Left lung (tissue), 14 donors: ENCODE measurements at places on chromosomes 3 and 15. TPM values are rescaled to one million over a fixed set of nuclear protein-coding genes. Genes with fewer than 3 reads are reported as not detected.

DNA sequence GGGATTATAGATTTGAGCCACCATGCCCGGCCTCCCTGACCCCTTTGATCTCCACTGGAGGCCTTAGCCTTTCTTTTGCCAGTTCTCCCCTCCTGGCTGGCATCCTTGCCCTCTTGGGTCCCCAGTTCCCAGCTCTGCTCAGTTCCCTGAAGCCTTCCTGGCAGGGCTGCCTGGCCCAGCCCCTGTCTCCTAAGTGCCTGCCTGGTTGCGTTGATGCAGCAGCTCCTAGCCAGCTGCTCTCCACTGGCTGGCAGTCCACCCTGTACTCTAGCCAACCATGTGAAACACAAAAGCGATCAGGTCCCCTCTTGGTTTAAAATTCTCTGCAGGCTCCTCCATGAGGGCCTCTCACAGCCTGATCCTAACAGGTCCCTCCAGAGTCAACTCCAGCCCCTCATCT is 184.7 kb downstream of the RAB11A start:
- H3K4me3 ChIP-seq, result no peak overlapping the region
- no peak for DNase-seq
- H3K27ac ChIP-seq, result no peak overlapping the region
- no peaks in the 10 kb centered on the region for H3K36me3 ChIP-seq
- H3K4me1 ChIP-seq, result no peaks in the 10 kb centered on the region
- no peaks in the 10 kb centered on the region for H3K27me3 ChIP-seq

DNA sequence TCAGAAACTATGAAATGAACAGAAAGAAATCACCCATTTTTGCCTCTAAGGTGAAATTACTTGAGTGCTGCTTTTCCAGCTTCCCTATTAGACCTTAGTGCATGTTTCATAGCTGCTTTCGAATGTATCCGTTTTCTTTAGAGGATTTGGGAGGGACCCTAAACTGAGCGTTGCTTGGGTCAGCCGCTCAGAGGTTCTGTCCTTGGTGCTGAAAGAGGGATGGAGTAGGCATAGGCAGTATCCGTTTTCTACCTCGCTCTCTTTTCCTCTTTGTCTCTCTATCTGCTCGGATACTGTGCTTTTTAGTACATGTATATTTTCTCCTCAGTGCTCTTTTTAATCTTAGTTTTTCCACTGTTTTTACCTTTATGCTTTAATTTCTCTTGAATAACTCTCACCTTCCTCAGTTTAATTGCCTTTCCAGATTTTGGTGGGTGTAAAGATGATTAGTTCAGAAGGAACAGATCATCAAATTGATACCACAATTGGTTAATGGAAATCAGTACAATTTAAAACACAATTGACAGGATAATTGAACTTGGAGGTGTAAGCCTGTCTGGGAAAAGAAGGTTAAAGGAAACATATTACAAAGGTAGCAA is at the start of gene DRD3:
TSS of gene DRD3 (minus strand) at position 283 of the 599 bp plus-strand sequence. CDS start 7,060 bp downstream, outside the sequence.
- no peaks in the 10 kb centered on the region for H3K4me1 ChIP-seq
- H3K4me3 ChIP-seq, result no peak within 1 kb of the TSS
- H3K27ac ChIP-seq, result no peak within 1 kb of the TSS
- peak; percentile 42 for DNase-seq

GRCh38 chr3:172577987-172578570 is 54.8 kb upstream of the TNFSF10 start:
- H3K27me3 ChIP-seq, result no peaks in the 10 kb centered on the region
- H3K27ac ChIP-seq, result peak overlapping the region; percentile 68
- DNase-seq, result no peak
- H3K4me3 ChIP-seq, result no peak overlapping the region

- no peaks in the 10 kb centered on the region for H3K36me3 ChIP-seq
- no peak overlapping the region for H3K27ac ChIP-seq
- DNase-seq, result no peak
- no peaks in the 10 kb centered on the region for H3K27me3 ChIP-seq
- no peak overlapping the region for H3K4me3 ChIP-seq
- peaks cover 8% of the 10 kb centered on the region for H3K4me1 ChIP-seq
Observed at GRCh38 chr3:37694284-37694675, 167.4 kb upstream of the CTDSPL start.

DNA sequence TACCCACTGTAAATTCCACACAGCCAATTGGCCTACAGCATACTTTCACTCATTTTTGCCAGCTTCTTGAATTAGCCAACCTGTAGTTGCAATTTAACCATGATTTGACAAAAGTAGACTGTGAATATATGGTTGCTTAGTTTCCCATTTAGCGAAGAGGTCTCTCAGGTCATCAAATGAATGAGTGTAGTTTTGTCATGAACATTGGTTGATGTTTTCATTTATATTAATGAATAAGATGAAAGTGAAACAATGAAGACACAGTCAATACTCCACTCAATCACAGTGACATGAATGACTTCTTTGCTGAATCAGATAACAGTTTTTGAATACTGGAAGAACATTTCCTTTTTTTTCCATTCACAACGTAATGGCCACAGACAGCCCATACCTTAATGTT is 15.3 kb upstream of the FAM3D start:
- no peak overlapping the region for H3K4me3 ChIP-seq
- H3K27me3 ChIP-seq, result no peaks in the 10 kb centered on the region
- no peak overlapping the region for H3K27ac ChIP-seq

GRCh38 chr15:81185631-81186295 is 10.9 kb upstream of the IL16 start:
- no peak overlapping the region for H3K4me3 ChIP-seq
- no peaks in the 10 kb centered on the region for H3K36me3 ChIP-seq
- no peaks in the 10 kb centered on the region for H3K4me1 ChIP-seq
- peak overlapping the region; percentile 39 for H3K27ac ChIP-seq
- DNase-seq, result no peak
- H3K27me3 ChIP-seq, result peaks cover 27% of the 10 kb centered on the region

- peaks cover 63% of the 10 kb centered on the region for H3K36me3 ChIP-seq
- no peak overlapping the region for H3K4me3 ChIP-seq
- no peaks in the 10 kb centered on the region for H3K27me3 ChIP-seq
- peaks cover 16% of the 10 kb centered on the region for H3K4me1 ChIP-seq
- H3K27ac ChIP-seq, result peak overlapping the region; percentile 35
Observed at GRCh38 chr3:134477002-134477401, 8.8 kb downstream of the ANAPC13 start.

DNA sequence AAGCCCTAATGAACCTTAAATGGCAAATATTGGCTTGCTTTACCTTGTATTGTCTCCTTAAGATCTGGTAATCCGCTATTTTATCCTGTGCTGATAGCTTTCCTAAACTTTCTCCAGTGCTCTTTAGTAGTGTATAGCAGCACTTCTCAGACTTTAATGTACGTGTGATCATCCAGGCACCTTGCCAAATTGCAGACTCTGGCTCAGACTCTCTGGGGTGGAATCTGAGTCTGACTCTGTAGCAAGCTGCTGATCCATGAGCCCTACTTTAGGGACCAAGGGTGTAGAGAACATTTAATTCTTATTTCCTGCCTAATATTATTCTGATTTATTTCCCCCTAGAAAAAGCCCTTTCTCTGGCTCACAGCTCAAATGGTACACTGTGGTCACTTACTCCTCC is 518.8 kb upstream of the ZNF385D start:
- no peaks in the 10 kb centered on the region for H3K36me3 ChIP-seq
- DNase-seq, result no peak
- no peak overlapping the region for H3K4me3 ChIP-seq
- no peaks in the 10 kb centered on the region for H3K4me1 ChIP-seq
- no peak overlapping the region for H3K27ac ChIP-seq

Gene DPPA2
- total RNA-seq, result not detected

Gene UBA5
- 41.5 TPM for total RNA-seq

Gene KCNAB1
- total RNA-seq, result 1.5 TPM

Gene NRROS
- 12.3 TPM for total RNA-seq

Gene ZNF501
- total RNA-seq, result 5.3 TPM

Gene DNAJB8
- not detected for total RNA-seq

Gene NPAP1
- total RNA-seq, result 0.13 TPM

Gene CAMKV
- not detected for total RNA-seq

Gene THUMPD3
- total RNA-seq, result 32.2 TPM

Gene PARP15
- total RNA-seq, result 5.8 TPM

Gene TIMMDC1
- total RNA-seq, result 113 TPM

Gene SERPINI2
- 1.8 TPM for total RNA-seq

Gene MYO5A
- total RNA-seq, result 21.8 TPM

Gene RYR3
- 0.47 TPM for total RNA-seq

Gene ZBTB20
- 48.2 TPM for total RNA-seq
